ENCODE measurements at places on chromosomes 6 and 20.

DNA sequence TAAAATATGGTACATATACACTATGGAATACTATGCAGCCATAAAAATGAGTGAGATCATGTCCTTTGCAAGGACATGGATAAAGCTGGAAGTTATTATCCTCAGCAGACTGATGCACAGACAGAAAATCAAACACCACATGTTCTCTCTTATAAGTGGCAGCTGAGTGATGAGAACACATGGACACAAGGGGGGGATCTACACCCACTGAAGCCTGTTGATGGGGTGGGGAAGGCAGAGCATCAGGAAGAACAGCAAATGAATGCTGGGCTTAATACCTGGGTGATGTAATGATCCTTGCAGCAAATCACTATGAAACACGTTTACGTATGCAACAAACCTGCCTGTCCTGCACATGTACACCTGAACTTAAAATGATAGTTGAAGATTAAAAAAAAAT is 71.3 kb downstream of the MANEA start:
- DNase-seq = no peak

DNA sequence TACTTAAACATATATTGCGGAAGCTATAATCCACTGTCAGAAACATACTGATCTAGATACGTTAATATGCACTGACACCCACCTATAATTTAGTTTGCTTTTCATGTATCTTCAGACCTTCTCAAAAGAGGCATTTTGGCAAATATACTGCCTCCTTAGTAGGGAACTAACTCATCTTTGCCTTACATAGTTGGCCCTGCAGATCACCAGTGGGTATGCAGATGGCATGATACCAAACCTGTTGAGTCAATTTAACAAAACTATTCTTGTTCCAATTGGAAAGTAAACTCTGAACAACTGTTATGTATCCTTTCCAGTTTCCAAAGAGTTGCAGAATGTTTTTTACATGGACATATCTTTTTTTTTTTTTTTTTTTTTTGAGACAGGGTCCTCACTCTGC is 35.6 kb upstream of the TBC1D20 start:
- no peak for DNase-seq

DNA sequence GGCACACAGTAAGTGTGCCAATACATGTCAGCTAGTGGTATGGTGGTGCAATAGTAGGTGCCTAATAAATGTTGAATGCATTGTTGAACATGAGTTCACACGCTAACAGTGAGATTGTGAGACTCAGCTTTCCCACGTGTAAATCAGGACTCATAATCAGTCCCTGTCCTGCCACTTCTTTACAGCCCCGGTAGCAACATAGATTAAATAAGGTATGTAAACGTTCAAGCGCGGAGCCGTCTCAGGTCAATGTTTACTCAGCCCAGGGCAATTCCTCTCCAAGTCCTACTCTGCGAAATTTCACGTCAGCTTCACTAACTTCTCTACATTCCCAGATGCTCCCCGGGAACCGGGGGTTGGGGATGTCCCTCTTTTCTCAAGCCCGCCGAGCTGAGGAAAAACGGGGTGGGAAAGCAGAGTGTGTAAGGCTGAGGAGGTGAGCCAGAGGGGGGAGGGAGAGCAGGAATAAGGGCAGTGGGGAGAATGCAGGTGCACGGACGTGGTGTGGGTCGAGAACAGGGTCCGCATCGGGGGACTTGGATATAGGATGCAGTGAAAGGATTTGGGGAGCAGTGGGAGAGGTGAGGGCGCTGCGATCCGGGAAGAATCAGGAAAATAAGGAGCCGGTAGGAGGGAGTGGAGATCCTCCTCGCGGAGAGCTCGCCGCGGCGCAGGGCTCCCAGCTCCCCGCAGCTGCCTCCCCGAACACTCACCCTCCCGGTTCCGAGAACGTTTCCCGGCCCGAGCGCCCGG is 544 bp upstream of the TP53INP2 start:
- no peak for DNase-seq

DNA sequence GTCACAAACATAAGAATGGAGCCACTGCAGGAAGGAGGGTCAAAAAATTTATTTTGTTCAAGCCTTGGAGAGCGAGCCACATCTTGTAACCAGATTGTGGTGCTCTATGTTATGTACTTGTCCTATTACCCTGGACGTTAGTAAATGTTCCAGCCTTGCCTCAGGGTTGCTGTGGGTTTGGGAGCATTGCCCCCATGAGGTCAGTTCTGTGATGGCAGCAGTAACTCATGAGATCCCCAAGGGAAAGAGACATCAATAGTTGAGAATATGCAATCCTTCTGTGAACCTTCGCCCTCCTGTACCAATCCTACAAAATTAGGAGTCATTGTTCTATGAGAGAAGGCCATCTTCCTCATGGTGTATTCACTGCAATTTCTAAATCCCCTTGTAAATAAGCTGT is 16.4 kb upstream of the CFAP206 start:
- no peak for DNase-seq

DNA sequence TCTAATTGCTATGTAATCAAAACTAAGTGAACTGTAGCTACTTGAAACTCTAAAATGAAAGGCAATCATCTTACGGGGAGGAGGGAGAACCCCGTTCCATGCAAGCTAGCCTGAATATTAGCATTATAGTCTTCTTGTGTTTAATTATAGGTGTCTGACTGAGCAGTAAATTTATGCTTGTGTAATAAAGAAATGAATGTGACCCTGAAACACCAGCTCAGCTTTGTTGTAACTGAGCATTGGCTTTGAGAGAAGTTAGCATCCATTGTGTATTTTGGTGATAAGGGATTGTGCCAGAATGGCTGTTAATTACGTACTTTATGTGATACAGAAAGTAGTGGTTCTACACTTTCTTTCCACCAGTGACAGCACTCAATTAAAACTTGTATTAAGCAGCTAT is 86.9 kb downstream of the QKI start:
- DNase-seq = no peak

DNA sequence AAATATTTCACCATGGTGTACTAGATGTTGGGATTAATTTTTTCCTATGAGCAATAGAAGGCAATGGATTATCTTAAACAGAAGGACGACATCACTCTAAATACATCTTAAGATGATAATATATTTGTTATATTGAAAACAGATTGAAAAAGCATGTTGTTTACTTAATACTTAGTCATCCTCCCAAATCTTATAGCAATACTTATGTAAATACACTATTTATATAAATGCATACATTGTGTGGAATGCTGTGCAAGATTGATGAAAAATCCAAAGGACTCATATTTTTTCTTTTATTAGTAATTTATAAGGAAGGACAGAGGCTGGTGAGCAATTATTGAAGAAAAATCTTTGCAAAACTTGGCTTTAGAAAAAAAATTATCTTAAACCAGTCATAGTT is 593.5 kb downstream of the MMUT start:
- no peak for DNase-seq

DNA sequence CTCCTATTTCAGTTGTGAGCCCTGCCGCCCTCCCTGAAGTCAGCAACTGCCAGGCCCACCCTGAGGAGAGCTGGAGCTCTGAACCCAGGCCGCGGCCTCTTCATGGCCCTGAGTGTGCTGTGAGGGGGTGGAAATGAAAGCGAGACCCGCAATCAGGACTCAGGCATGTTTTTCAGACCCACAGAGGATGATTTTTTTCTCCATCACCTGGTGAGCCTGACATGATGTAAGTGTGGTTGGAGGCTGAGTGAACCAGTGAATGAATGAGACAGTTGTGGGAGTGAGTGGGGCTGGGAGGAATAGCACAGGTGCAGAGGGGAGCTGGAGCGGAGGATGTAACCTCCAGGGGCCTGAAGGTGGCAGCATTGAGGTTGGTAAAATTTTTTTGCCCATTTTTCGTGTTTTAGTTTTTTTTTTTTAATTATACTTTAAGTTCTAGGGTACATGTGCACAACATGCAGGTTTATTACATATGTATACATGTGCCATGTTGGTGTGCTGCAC is 18.3 kb downstream of the RAET1L start:
- no peak for DNase-seq

GRCh38 chr6:110097443-110097842 is 82.0 kb downstream of the WASF1 start:
- no peak for DNase-seq

DNA sequence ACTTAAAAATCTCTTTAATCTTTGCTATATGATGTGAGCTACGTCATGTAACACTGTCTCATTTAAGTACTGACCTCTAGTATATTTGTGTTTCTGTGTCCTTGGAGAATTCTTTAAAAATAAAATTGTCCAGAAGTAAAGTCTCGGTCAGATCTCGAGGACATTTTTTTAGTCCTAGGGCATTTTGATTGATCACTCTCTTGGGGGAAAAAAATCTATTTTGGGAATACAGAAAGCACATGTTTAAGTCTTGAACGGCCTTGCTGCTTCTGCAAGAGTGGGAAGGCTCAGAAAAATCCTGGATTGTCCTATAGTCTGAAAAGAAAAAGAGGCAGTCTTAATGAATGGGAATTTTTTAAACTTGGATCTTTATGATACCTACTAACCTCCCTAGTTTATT is 234.3 kb downstream of the UTRN start:
- no peak for DNase-seq

DNA sequence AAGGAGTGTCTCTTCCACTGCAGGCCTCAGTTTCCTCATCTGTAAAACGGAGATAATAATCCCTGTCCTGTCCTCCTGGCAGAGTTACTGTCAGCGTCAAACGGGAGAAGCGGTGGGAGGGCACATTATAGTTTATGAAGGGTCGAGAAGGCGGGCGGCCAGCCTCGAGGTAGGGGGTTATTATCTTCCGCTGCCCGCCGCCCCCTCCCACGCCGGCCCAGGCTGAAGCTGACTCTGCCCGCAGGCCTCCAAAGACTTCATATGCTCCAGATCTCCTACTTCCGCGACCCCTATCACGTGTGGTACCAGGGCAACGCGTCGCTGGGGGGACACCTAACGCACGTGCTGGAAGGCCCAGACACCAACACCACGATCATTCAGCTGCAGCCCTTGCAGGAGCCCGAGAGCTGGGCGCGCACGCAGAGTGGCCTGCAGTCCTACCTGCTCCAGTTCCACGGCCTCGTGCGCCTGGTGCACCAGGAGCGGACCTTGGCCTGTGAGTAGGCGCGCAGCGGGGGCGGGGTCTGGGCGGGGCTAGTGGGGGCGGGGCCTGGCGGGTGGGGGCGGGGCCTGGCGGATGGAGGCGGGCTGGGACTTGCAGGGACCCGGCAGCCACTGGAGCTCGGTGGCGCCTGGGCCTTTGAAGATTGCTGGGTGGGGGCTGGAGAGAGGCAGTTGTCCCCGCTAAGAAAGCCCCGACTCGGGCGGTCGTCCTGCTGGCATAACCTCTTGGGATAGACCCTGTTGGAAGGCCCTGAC is 2.8 kb downstream of the PROCR start:
- no peak for DNase-seq

DNA sequence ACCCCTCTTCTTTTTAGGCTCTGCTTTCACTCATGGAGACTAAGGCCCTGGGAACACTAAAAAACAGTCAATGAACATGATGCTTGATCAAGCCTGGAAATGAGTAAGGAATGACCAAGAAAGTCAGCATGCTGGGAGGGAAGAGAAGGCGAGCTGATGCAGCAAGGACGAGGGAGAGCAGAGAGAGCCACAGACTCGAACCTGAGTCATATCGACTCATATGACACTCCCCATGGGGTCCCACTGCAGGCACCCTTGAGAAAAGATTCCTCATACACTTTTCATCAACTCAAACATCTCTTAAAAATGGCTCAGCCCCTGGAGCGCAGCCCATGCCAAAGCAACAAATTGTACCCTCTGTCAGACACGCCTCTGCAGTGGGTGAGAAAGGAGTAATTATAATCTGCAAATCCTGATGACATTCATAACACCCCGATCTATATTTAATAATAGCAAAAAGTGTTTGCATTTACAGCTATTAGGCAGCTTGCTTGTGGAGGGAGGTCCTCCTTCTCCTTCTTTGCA is 127.2 kb downstream of the F13A1 start:
- no peak for DNase-seq

GRCh38 chr20:14711652-14712051 is 374.2 kb upstream of the FLRT3 start:
- no peak for DNase-seq

GRCh38 chr6:20846602-20847028 is 312.4 kb downstream of the CDKAL1 start:
- no peak for DNase-seq

DNA sequence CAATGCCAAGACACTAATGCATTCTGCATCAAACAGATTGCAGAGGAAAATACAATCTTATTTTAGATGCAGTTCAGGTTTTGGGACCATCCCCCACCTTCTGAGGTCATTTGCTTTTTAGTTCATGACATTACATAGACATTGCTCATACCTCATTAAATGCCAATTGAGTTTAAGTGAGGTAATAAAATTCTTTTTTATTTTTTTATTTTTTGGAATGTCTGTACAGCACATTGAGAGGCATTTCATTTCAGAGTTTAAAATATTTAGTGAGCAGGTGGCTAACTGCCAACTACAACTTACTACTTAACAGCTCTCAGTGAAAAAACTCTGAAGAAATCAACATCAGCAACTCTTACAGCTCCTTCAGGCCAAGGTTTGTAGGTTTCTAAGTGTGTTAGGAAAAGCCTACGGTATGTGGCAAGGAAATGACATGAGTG is 482.2 kb upstream of the RNF217 start:
- DNase-seq = no peak

DNA sequence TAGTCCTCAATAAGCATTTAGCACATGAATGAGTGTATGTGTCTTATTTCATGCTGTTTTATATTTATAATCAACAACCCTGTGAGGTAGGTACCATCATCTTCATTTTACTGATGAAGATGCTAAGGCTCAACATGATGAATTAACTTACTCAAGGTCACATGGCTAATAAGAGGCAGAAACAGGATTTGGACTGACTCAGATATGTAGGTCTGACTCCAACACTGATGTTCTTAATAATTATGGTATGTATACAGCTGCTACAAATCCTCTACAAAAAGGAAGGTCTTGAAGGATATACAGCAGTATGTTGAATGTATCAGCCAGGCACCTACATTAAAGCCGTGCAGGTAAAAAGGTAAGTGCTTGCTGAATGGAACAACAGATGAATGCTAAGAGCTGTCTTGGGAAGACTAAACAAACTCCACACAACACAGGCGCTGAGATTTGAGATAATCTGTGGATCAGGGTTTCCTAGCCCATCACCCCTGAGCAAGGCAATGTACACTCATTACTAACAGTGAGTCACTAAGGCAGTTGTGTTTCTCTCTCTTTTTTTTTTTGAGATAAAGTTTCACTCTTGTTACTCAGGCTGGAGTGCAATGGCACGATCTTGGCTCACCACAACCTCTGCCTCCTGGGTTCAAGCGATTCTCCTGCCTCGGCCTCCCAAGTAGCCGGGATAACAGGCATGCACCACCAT is 31.9 kb downstream of the TTI1 start:
- DNase-seq = no peak
